ENCODE measurements at places on chromosomes 6 and 20.

DNA sequence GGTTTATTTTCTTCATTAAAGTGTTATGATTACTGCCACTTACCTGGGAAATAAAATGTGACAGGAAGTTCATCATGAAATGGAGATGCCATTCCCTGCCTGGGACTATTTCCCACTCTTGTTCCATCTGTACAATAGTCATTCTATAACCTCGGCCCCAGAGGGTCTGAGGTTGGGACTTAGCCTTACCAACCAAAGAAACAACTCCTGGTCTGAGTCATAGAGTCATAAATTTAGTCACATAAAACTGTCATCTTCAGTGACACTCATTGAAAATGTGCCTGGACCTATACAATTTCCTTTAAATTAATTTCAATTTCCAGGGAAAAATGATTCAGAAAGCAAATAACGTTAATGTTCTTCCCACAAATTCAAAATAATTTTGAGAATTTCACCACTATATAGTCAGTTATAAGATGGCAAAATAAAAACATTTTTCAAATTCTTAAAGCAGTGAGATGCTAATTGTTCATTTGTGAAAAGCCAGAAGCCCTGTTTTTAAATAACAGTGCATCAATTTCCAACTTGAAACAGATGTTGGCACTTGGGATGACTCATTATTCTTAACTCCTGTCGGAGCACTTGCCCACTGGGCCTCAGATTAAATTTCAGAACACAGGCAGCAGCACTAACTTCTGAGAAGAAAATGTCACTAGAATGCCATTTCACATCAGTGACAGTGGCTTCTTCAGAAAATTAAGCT, 201.2 kb upstream of the SMLR1 start:
- DNase-seq = no peak

DNA sequence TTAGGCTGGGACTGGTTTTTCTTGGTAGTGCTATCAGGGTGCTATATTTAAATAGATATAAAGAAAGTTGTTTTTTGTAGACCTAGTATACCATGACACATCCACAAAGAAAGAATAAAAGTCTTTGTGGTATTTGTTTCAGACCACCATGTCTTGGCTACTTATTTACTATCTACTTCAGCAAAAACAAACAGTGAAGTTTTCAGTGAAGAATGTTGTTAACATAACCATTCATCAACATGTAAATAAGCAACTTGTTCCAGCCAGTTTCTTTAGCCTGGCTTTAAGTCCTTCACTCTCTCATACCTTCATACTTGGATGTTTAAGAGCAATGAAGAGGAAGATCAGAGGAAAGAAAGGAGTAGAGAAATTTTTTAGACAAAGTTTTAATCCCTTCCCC, 624.1 kb downstream of the CD109 start:
- DNase-seq = no peak

DNA sequence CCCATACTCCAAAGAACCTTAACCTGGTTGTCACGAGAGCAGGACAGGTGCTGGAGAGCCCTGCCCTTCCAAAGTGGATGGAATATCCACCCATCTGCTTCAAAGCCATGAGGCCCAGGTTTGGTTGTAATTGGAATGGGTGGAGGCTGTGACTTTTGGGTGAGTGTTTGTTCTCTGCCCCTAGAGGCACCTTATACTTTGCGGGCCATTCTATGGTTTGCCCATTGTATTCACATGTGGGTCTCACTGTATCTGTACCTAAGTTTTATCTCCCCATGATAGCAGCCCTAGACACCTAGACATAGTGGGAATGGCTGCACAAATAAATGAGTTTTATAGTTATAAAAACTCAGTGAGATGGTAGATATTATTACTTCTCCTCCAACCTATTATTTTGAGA, 67.1 kb upstream of the NAA20 start:
- no peak for DNase-seq

DNA sequence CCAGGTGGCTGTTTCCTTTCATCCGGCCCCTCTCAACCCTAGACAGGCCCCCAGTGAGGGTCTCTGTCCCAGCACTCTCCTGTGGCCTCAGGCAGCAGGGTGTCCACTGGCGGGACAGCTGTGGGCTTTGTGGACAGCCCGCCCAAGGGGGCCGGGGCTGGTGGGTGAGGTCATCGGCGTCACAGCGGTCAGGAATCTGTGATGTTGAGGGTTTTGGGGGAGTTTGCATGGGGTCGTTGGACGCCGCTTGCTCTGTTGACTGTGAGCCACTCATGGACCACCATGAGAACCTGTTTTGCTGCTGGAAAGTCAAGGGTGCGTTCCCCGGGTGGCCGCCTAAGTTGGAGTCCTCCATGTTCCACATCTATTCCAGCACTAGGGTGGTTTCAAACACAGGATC, 146.4 kb downstream of the DTNBP1 start:
- DNase-seq = no peak

GRCh38 chr20:44460795-44461141, 14.9 kb upstream of the TTPAL start:
- no peak for DNase-seq

DNA sequence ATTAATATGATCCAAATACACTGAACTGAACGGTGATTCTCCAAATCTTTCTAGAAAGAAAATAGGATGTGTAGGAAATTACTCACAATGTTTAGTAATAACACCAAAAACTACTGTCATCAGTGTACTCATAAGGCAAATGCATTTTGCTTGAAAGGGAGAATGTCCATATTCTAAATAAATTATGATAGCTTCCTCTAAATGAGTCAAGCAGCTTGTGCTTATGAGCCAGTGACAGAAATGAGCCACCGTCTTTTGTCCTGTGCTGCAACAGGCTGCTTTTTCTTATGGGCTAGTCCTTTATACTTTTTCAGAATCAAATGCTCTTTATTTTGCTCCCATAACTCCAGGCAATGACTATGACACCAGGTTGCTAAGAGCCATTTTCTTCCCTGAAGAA, 4.5 kb upstream of the ZNF451 start:
- DNase-seq = no peak

GRCh38 chr6:107264357-107264840, 149.1 kb upstream of the BEND3 start:
- no peak for DNase-seq

GRCh38 chr6:73309535-73309784, 44.6 kb downstream of the DPPA5 start:
- no peak for DNase-seq

DNA sequence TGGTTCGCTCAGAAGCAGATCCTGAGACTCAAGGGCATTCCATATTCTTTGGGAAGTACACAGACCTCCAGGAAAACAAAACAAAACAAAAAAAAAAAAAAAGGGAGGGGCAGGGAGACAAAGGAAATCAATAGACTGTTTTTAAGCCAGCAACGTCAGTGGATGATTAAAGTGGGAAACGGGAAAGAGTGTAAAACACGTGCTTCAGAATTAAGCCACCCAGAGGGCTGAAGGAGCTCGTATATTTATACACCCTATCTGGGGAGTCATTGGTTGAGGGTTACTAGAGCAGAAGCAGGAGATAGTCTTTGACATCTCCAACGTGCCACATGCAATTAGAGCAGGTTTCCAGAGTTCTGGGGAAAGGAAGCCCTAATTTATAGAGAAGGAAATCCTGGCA, 26.2 kb downstream of the PDE7B start:
- no peak for DNase-seq

DNA sequence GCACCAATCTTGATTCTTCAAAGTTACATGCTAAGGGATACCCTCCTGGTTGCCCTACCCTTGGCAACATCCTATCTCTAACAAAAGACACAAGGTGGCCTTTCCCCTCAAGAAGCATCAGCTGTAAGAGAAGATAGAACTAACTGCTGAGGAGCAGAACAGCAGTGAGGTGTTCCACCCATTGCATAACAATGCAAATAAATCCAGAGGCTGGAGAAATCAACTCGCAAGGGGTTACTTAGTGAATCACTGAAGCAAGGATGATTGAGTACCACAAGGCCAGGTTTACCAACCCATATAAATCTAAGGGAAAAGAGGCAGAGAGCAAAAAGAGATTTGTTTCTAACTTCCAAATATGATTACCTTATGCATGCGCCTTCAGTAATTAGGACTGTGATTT, 36.7 kb downstream of the F13A1 start:
- DNase-seq = no peak

GRCh38 chr6:62923728-62924127, 287.5 kb upstream of the FKBP1C start:
- DNase-seq = no peak

- DNase-seq = no peak
Measured at GRCh38 chr20:44004306-44004915, 89.8 kb downstream of the TOX2 start.

DNA sequence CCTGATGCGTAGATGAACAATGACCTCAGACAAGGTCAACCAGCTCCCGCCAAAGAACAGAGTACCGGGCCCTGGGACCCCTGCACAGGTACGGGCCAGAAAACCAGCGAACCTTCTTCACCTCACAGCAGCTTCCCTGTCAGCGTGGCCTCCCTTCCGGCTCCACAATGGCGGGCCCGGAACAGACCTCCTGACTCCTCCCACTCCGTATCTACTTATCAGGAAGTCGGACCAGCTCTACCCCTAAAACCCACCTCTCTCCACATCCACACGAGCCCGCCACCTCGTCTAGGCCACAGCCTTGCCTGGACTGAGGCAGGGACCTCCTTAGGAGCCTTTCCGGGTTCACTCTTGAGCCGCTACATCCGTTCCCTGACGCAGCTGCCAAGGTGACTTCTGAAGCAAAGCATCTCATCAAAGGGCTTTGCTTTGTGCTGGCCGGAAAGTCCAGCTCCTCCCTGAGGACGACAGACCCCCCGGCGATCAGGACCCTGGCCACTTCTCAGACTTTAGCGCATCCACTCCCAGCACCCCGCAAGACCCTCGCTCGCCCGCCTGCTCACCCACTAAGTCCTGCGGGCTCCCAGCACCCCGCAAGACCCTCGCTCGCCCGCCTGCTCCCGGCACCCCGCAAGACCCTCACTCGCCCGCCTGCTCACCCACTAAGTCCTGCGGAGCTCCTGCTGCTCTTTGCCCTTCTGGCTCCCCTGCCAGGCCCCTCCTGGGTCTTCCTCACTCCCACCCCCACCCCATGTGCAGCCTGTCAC, 308.3 kb upstream of the FOXQ1 start:
- no peak for DNase-seq

GRCh38 chr20:38032585-38033329, 499 bp downstream of the TTI1 start:
- DNase-seq = no peak

DNA sequence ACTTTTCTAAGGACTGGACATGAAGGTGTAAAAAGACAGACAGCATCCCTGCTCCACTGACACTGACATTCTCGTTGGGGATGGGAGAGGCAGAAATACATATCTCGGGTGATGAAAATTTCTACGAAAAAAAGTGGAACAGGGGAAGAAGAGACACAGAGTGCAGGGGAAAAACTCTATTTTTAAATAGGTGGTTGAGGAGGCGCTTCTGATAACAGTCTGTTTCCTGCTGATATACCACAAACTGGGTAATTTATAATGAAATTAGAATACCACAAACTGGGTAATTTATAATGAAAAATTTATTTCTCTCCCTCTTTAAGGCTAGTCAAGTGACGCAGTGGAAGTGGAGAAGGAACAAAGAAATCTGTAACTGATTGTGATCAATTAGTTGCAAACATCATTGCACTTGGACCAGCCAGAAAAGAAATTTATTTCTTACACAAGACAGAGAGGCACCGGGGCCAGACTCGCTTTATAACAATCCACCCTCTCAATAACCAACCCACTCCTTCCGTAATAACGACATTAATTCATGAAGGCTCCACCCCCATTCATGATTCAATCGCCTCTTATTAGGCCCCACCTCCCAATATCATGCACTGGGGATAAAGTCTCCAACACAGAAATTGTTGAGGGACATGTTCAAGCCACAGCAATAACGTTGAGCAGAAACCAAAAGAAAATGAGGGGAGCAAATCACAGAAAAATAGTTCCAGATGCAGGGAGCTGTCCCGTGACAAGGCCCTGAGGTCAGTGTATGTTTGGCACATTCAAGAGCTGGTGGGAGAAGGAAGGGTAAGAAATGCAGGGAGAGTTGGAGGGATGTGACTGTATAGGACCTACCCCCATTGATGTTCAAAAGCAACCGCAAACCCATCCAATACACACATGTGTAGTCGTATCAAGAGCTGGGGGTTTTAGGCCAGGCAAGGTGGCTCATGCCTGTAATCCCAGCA, 6.6 kb upstream of the SRSF6 start:
- no peak for DNase-seq

- no peak for DNase-seq
Measured at GRCh38 chr6:32945108-32945760, 4.4 kb upstream of the HLA-DMB start.

DNA sequence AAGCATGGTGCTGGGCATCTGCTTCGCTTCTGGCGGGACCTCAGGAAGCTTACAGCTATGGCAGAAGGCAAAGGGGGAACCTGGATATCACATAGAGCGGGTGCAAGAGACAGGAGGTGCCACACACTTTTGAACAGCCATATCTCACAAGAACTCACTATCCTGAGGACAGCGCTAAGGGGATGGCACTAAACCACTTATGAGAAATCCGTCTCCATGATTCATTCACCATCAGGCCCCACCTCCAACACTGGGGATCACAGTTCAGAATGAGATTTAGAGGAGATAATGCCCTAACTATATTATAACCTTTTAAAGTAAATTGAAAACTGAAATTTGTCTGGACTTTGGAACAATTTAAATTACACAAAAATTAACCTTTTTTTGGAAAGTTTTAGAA, 37.8 kb upstream of the SUMO4 start:
- no peak for DNase-seq

- DNase-seq = no peak
Measured at GRCh38 chr6:44715188-44715587, 327.7 kb downstream of the CDC5L start.

DNA sequence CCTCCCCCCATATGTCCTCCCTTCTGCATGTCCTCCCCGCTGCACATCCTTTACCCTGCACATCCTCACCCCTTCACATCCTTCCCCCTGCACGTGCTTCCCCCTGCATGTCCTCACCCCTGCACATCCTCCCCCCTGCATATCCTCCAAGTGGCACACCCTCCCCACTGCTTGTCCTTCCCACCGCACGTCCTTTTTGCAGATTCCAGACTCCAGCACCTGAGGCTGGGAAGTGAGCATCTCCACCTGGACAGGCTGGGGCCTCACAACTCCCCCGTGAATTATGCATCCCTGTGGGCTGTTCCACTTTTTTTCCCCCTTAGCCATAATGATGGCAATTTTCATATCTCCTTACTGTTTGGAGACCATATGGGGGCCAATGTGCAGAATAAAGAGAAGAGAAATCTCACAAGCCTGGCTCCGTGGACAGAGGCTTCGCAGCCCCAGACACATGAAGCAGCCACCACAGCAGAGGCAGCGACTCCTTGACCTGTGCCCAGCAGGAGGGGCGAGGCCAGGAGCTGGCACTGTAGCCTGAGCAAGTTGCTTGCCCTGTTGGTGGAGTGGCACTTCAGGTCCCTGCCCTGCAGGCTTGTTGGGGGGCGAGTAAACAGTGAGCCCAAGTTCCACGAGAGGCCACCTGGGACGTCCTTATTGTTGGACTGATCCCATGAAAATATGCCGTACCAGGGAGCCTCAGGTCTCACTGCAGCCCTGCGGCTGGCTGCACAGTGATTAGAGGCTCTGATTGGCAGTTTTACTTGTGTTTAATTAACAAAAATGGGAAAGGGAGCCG, 113.1 kb downstream of the SYNDIG1 start:
- peak; percentile 10 for DNase-seq

- no peak for DNase-seq
Measured at GRCh38 chr20:37407019-37407566, 61.2 kb downstream of the SRC start.

GRCh38 chr20:64107736-64108457, 532 bp upstream of the NPBWR2 start:
- peak; percentile 8 for DNase-seq
